ENCODE measurements at places on chromosomes 6 and 20.

GRCh38 chr20:14673164-14673563, 335.8 kb upstream of the FLRT3 start:
- DNase-seq: no peak

DNA sequence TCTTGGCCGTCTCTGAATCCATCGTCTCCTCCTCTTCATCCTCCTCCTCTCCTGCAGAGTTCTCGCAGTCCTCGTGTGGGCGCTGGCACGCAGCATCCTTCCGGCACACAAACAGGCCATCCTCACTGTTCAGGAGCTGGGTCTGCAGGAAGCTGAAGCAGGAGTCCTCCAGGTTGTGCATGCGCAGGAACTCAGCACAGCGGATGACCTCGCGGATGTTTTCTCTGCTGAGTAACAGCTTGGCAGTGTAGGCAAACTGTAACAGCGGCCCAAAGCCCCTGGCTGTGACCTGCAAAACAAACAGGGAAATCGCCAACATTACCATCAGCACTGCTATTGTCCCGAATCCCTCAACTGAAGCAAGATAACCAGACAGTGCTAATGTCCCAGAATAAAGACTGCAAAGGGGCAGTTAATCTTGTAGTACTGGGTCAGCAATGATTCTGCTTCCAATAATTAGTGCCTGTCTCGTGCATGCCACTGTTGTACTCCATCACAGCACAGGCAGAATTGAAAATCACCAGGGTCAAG, 57.4 kb downstream of the GJA10 start:
- no peak for DNase-seq

GRCh38 chr6:1840491-1841121, 230.9 kb downstream of the FOXC1 start:
- no peak for DNase-seq

- DNase-seq: no peak
Observed at GRCh38 chr20:34627458-34627857, 49.4 kb downstream of the PIGU start.

DNA sequence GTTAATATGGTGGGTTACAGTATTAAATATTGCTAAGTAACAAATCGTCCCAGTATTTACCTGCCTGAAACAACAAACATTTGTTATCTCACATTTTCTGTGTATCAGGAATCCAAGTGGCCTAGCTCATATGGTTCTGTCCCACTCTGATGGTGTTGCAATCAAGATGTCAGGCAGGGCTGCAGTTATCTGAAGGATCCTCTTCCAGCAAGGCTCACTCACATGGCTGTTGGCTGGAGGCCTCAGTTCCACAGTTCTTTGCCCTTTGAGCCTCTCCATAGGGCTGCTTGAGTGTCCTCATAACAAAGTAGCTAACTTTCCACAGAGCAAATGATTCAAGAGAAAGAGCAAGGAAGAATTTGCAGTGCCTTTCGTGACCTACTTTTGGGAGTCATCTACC, 17.7 kb downstream of the RAB22A start:
- DNase-seq: no peak

DNA sequence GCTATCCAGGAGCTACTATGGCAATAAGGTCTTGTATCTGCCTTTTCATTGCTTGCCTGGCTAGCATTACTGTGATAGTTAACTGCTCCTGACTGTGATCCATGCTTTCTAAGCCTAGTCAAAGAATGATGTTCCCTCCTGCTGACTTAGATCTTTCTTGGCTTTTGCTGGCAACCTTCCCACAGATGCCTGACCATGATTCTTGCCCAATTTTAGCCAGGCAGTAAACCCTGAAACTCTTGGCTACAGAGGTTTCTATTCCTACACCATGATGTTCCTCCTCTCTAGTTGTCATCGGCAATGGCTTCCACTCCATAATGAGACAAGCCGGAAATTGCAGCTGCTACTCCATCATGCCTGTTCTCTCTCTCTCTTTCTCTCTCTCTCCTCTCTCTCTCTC, 238.1 kb downstream of the HAO1 start:
- no peak for DNase-seq

GRCh38 chr6:147078602-147079001, 125.6 kb upstream of the STXBP5 start:
- DNase-seq: no peak

GRCh38 chr20:3710011-3710466, 2.4 kb downstream of the SIGLEC1 start:
- DNase-seq: no peak

DNA sequence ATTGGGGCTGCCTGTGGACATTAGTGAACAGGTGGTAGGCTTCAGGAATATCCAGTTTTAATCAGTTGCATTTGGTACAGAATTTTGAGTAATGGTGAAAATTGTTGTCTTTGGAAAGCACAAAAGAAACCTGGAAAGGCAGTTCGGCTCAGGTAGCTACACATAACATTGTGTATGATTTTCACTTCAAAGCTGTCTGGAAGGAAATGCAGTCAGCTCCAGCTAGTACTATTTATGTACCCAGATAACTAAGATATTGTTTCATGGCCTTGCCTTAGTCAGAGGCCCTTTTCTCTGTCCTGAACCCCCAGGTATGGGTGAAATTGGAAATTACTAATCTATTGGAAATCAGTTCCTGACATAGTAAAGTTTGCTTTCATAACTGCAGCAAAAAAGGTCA, 195.6 kb upstream of the UST start:
- DNase-seq: no peak

- no peak for DNase-seq
Observed at GRCh38 chr6:168909288-168909687, 344.4 kb downstream of the THBS2 start.

GRCh38 chr6:38305995-38306681, 333.6 kb downstream of the BTBD9 start:
- DNase-seq: no peak

DNA sequence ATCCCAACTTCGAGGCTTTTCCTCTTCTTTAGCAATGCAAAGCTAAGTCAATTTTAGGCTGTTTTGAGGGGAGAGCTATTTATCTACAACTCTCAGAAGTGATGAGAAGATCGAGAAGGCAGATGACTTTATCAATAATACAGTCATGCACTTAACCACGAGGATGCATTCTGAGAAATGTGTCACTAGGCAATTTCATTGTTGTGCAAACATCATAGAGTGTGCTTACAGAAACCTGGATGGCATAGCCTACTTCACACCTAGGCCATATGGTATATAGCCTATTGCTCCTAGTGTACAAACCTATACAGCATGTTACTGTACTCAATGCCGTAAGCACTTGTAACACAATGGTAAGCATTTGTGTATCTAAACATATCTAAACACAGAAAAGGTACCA, 66.6 kb downstream of the PRND start:
- no peak for DNase-seq

- DNase-seq: no peak
Observed at GRCh38 chr6:108549741-108550140, 11.0 kb upstream of the FOXO3 start.

- no peak for DNase-seq
Observed at GRCh38 chr6:41047745-41048732, 5.0 kb upstream of the APOBEC2 start.

DNA sequence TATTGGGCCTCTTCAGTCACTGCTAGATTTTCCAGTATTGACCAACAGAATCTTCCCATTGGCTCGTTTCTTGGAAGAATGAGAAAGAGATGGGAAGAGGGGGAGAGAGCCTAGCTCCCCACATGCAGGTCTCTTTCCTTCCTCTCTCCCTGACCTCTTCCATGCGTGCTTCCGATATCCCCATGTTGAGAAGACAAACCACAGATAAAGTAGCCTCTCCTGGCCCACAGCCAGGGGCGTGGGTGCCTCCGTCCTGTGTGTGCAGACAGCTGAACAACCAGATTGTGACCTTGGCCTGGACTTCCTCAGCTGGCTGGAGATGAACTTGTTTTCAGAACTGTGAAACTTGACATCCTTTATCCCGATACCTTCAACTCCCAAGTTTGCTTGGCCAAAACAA, 71.0 kb downstream of the EDN3 start:
- DNase-seq: no peak

GRCh38 chr6:109229536-109229935, 134.2 kb downstream of the CEP57L1 start:
- no peak for DNase-seq

GRCh38 chr6:153602401-153602800, 436.6 kb upstream of the OPRM1 start:
- no peak for DNase-seq

DNA sequence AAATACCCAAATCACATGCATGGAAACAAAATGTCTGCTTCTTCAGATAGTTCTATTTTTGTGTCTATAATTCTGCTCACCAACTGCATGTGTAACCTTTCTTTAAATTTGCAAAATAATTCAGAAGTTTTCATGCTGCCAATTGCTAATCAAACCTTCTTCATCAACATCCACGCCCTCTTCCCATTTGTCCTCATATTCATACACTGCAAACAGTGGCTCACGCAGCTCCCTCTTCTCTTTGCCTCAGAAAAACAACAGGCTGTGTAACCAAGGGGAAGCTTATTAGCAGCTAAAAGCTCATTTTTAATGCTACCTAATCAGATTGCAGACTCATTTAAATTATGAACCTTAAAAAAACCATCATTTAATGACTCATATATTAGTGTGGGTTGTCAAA, 555.0 kb upstream of the EPHA7 start:
- DNase-seq: no peak

DNA sequence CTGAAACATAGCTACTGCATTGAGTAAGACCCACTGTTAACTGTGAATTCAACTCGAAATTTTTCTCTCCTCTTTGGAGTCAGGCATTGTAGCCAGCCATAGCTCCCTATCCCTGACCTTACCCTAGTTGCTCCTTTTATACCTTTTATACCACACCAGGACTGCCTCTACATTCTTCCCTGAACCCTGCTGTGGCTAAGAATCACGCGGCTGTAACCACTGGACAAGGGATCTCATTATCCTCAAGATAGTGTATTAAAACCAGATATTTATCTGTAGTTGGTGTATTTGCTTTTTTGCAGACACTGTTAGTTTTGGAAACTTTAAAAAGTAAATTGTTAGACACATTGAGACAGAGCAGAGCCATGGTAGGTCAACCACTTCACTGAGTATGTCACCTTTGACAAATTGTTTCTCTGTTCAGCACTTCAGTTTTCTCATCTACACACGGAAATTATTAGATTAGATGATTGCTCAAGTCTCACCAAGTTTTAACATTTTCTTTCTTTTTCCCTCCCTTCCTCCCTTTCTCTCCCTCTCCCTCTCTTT, 171.9 kb upstream of the PRND start:
- DNase-seq: no peak

GRCh38 chr6:13457577-13457976, 29.8 kb downstream of the GFOD1 start:
- DNase-seq: no peak

DNA sequence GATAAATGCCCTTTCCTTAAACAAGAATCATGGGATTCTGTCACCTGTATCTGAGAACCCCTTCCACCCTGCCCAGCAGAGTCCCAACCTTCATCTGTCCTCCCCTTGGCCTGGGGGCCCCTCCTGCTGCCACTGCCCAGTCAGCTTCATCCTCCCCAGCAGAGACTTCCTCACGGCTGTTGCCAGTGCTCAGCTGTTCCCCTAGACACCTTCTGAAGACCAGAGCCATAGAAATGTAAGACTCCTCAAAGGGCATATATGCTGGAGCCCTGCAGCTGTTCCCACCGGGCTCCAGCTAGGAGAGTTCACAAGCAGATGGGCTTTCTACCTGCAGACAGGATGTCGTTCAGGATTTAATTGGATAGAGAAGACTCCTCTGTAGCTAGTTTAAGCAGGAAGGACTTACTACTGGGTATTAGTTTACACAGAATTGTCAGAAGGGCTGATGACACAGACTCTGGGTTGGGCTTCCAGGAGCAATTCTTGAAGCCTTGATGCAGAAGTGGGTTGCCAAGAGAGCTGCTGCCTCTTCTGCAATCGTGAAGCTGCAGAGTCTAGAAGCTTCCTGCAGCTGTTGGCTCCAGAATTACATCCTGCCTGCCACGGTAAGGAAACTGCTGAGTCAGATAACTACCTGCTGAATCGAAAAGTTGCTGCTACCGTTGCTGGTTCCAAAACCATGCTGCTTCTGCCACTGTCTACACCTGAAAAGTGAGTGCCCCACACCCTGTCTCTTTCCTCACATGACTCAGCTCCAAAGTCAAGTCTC, 57.1 kb upstream of the MLN start:
- DNase-seq: no peak

DNA sequence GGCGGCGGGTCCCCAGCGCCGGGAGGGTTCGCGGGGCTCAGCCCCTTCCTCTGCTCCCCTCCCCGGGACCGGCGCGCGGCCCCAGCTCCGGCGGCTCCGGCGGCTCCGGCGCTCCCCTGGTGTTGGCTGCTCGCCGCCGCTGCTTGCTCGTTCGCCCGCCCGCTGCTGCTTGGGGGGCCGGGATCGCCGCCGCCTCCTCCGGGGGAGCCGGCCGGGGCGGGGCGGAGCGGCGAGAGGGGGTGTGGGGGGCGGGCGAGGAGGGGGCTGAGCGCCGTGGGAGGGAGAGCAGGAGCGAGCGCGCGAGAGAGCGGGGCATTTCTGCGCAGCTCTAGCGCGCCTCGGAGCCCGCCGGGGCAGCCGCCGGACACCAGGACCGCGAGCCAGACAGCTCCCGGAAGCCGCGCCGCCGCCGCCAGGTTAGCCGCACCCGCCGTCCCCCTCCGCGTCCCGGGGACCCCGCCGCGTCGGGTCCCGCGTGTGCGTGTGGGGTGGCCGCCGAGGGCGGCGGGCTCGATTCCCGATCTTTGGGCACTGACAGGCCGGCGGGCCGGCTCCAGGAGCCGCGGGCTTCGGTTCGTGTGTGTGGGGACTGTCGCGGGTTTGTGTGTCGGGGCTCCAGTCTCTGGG, 62.0 kb upstream of the EPB41L1 start:
- no peak for DNase-seq

- DNase-seq: no peak
Observed at GRCh38 chr6:66926060-66926459, 1219.0 kb upstream of the EYS start.

DNA sequence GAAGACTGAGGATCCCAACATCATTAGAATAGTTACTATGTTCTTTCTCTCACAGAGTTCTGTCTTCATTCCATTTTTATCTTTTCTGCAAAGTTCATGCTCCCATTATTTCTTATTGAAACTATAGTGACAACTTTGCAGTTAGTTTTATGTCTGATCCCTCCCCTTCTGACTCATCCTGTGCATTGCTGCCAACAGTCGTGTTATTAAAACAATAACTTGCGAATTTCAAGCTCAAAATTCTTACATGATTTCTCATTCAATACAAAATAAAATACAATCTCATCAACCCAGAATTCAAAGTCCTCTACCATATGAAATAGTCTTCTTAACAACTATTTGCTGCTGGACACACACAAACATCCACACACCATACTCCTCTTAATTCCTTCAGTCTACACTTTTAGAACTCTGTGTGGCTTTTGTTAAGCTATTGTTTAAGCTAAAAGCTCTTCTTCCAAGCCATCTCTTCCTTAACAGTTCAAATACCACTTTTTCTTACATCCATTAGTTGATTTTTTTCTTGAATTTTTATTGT, 261.4 kb upstream of the IRAK1BP1 start:
- DNase-seq: no peak

- no peak for DNase-seq
Observed at GRCh38 chr6:144365271-144365670, 80.1 kb downstream of the UTRN start.

DNA sequence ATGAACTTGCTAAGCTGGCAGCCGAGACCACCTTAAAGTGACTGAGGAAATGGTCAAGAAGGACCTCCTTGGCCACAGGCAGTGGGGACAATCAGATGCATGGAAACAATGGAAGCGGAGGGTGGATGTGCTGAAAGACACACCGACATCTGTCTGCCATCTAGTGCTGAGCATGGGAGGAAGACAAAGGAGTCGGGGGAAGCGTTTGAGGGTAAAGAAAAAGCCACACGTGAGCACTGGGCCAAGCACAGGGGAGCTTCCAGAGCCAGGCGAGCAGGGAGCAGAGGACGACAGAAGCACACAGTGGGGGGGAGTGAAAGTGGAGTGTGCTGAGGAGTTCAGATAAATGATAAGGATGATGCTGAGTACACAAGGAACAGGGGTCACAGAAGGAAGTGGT, 367.8 kb downstream of the ZFAND3 start:
- DNase-seq: no peak

Measured in NCI-H187 (cell line).